NCI-H526 treated with DMSO at 0.1 percent for 48 hours (cell line): ENCODE measurements at places on chromosomes 2 and 18.

- DNase-seq = no peak
These were observed 21.1 kb downstream of the INPP5D start for GRCh38 chr2:233081232-233081730.

- no peak for DNase-seq
These were observed 65.3 kb downstream of the ZC3H6 start for GRCh38 chr2:112340475-112341267.

DNA sequence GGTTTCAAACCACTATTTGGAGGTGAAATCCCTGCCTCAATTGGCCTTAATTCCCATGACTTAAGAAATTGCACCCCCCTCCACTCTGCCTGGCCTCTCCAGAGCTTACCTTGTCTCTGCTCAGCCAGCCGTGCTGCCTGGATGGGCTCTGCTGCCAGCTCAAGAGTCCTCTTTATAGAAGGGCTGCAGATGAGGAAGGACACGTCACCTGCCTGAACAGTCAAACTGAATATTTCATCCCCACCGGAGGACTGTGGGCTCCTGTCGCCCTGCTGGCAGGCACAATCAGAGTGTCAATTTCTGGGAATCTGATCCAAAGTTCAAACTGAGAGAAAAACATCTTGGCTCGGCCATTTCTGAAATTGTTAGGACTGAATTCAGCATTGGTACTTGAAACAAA, at the start of gene OTOS:
Gene OTOS, minus strand, starts transcription at position 148 of the 400 bp plus-strand sequence. CDS start 332 bp downstream, outside the sequence.
- no peak for DNase-seq

GRCh38 chr2:203804070-203804469, 63.5 kb upstream of the CTLA4 start:
- no peak for DNase-seq

- DNase-seq = no peak
These were observed 30.8 kb upstream of the CCL20 start for GRCh38 chr2:227782804-227783203.

DNA sequence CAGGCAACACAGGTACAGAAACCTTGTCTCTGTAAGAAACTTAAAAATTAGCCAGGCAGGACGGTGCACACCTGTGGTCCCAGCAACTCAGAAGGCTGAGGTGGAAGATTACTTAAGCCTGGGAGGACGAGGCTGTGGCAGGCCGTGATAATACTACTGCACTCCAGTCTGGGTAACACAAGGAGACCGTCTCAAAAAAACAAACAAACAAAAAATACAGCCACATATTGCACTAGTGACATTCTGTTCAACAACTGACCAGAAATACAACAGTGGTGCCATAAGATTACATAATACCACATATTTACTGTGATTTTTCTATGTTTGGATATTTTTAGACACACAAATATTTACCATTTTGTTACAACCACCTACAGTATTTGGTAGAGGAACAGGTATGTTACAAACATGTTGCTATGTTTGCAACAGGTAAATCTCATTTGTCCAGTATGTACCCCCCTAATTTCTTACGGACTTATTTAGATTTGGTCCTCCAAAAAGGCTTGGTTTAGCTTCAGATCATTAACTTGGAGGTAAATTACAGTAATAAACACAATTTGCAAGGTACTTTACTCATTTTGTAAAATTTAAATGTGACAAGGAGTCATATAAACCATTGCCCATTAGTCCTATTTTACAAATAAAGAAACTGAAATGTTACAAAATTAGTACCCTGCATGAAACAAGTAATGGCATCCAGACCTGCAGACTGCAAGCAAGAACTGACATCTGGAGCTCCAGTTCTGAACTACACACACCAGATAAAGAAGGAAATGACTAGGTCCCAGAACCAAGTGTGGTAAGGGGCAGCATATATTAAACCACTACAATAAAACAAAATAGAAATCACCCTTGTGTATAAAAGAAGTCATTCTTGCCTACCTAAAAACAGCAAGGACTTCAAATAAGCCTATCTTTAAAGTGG, 36.8 kb downstream of the TRIP12 start:
- DNase-seq = no peak

DNA sequence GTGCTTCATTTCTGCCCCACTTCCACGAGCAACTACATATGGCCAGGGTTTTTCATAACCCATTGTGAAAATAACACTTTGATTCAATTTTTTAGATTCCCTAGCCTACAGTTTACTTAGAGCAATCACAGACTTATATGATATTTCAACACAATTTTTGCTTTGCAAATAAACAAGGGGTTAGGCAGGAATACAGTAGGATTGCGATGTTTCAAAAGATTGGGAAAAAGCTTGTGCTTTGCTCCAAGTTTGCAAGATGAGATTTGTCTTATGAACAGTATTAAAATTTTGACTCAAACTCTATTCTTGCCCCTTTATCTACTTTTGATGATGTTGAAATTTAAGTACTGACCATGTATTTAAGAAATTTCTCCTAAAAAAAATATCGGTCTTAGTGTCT, 814.5 kb upstream of the PIK3C3 start:
- DNase-seq = no peak

DNA sequence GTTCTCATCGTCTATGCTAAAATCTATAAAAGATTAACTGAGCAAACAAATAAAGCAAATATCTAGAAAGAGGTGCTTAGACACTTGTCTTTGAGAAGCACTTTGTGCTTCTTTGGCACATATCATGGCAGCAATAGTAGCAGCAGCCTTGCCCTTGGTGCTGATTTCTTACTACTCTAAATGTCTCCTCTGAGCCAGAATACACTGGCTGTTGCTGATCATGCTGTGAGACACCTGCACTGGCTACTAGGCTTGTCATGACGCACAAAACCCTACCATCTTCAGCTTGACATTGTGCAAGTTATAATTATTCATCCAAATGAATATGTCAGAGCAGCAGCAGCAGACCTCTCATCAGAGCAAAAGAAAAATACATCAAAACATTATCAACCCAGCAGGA, 46.7 kb downstream of the FANCL start:
- DNase-seq = no peak

DNA sequence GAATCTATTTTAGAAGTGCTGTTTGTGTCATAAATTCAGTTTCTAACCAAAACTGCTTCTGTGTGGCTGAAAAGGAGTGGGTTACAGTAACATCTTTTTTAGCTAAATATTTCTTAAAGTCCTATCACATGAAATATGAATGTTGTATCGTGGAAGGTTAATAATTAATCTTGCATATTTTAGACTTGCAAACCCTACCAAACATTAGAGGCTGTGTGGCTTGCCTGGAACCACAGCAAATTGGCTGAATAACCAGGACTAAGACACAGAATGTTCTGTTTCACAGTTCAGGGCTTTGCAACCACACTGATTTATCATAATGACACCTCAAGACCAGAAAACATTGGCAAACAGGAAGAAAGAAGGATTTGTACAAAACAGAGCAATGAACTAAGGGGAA, 208.9 kb upstream of the CNTNAP5 start:
- DNase-seq = no peak

DNA sequence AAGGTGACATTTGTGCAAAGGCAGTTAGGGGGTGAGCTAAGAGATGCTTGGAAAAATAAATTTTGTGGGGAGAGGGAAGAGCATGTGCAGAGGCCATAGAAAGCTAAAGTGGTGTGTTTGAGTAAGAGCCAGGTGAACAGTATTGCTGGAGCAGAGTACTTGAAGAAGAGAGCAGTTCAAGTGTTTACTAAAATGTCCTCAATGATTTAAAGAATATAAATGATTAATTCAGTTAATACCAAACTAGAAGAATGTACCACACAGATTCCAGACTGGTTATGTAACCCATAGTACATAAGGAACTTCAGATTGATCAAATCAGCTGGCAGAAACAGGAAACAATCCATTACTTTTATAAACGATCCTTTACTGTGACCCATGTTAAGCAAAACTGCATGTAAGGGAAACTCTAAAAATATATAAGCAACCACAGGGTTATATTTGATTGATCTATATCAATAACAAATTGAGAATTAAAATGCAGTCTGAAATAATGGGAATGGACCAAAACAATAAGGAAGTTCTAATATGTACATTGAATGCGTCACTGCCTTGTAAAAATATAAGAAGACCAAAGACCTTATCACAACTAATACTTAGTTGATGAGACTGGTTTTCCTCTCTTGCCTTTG, 76.9 kb downstream of the LDAH start:
- DNase-seq = no peak

GRCh38 chr2:11726384-11726783, 20.0 kb upstream of the LPIN1 start:
- DNase-seq = no peak

- no peak for DNase-seq
These were observed 63.5 kb downstream of the LAMA3 start for GRCh38 chr18:23752796-23753195.

- DNase-seq = no peak
These were observed 130.8 kb upstream of the TWIST2 start for GRCh38 chr2:238717084-238717483.

- no peak for DNase-seq
These were observed 36.4 kb downstream of the PXDN start for GRCh38 chr2:1707771-1708418.

DNA sequence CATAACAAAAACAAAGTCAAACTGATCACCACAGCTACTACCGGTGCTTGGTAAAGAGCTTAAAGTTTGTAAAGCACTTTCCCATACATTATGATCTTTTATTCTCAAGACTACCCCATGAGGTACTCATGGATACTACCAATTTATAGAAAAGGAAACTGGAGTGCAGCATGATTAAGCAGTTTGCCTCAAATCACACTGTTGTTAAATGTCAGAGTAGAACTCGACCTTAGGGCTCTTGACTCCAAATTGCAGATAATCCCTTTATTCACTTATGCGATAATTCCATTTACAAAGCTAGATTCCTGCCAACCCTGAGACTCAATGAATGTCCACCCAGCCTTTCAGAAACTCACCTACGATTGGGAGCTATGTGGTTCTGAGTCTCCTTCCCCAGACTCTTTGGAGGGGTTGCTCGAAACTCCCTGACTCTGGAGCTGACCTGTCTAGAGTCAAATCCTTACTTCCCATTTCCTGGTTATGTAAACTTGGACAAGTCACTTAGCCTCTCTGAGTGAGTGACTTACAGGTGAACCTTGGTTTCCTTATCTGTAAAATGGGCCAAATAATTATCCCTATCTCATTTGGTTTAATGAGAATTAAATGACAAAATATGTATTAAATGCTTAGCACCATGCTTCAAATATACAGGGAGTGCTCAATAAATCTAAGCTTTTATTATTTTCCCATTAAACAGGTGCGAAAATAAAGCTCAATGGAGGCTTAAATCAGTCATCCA, 47.4 kb downstream of the PSD4 start:
- DNase-seq = no peak

GRCh38 chr2:239800785-239801386, 224.3 kb downstream of the NDUFA10 start:
- DNase-seq = no peak

DNA sequence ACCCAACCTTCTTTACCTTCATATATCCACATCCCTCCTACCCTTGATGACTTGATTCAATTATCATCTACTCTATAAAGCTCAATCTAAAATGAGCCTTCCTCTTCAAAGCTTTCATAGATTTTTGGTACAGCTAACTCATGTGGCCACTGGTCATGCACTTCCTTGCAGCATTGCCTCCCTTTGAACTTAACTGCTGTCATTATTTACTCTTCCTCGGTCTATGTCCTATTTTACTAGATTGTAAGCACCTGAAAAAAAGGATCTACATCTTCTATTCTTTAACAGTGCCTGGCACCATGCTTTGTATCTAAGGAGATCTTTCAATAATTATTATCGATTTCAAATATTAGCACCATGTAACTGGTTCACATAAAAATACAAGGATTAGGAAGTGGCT, 30.6 kb downstream of the MDH1 start:
- no peak for DNase-seq

- no peak for DNase-seq
These were observed 5.4 kb upstream of the GRHL1 start for GRCh38 chr2:9946076-9946475.

- no peak for DNase-seq
These were observed 60.4 kb downstream of the DHRS9 start for GRCh38 chr2:169129703-169130243.

DNA sequence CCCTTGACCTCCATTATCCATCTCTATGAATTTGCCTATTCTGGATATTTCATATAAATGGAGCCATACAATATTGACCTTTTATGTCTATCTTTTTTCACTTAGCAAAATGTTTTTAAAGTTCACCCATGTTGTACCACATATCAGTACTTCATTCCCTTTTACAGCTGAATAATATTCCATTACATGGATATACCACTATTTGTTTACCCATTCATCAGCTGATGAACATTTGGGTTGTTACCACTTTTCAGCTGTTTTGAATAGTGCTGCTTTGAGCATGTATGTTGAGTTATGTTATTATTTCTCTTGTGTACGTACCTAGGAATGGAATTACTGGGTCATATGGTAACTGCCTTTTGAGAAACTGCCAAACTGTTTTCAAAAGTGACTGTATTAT, 93.7 kb upstream of the DNMT3A start:
- DNase-seq = no peak

- no peak for DNase-seq
These were observed 84.2 kb downstream of the ANTXR1 start for GRCh38 chr2:69097148-69097610.

DNA sequence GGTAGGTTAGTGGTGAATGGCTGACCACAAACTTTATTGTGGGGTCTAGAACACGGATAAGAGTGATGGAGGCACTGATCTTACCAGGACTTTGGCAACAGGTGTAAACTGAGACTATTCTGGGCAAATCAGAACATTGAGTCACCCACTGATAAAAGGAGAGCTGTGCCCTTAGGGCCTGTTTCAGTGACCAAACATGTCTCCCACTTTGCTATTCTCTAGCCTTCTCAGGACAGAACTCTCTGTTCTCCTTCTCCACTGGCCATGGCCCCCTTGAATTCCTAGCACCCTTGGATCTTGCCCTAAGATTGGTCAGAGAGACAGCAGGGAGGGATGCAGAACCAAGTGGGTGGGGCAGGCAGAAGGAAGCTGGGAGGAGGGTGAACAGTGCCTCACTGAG, 18.3 kb downstream of the TRPM8 start:
- no peak for DNase-seq

GRCh38 chr18:22494771-22495170, 77.1 kb upstream of the CTAGE1 start:
- no peak for DNase-seq

GRCh38 chr18:65721619-65722018, 29.2 kb upstream of the CDH7 start:
- DNase-seq = no peak

GRCh38 chr18:21443776-21444464, 156.6 kb downstream of the ESCO1 start:
- DNase-seq = no peak

GRCh38 chr2:203799908-203800307, 67.7 kb upstream of the CTLA4 start:
- DNase-seq = no peak

- no peak for DNase-seq
These were observed 1596.5 kb upstream of the LRRTM1 start for GRCh38 chr2:81901017-81901416.
